ENCODE measurements at places on chromosomes 16 and 17.

GRCh38 chr16:81483064-81483969 is 38.7 kb downstream of the CMIP start:
- DNase-seq = no peak

GRCh38 chr16:53546988-53547391 is 44.0 kb upstream of the AKTIP start:
- no peak for DNase-seq

DNA sequence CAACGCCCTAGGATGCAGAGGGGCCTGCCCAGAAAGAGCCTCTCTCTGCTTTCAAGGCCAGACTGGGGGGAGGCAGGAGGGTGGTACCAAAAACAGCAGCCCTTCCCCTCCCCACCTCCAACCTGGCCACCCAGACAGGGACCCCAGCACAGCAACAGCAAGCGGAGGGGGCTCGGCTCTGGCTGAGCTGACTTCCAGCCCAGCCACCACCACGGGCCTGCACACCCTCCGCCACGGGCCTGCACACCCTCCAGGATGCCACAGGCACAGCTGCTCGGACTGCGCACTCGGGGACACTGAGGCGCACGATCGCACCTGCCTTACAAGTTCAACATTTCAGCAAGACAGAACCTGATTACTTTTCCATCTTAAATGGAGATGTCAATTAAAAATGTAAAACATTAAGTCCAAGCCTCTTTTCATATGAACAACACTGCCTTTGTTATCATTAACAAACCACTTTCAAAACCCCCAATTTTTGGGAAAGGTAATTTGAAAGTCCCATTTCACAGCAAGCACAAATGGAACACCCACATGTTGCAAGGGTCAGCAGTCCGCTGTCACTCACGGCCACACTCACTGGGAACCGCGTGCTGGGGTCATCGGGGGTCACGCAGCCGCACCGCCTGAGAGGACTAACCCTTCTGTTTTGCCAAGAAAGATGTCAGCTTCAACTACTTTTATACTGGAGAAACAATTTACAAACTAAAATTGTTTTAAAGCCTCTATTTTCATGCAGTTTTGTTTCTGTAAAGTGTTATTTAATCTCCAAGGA is 76.4 kb downstream of the ANKRD11 start:
- no peak for DNase-seq

GRCh38 chr17:69678206-69678605 is 263.7 kb downstream of the MAP2K6 start:
- no peak for DNase-seq

DNA sequence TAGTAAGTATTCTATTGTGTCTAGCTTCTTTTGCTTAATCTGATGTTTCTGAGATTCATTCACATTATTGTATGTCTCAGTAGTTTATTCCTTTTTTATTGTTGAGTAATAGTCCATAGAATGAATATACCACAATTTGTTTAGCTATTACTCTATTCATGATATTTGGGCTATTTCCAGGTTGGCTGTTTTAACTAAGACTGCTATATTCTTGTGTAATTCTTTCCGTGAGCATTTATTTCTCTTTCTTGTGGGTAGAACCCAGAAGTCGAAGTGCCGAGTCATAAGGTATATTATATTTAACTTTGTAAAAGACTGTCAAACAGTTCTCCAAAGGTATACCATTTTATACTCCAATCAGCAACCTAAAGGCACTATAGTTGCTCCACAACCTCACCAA is 160.8 kb downstream of the ANKFN1 start:
- DNase-seq = no peak

DNA sequence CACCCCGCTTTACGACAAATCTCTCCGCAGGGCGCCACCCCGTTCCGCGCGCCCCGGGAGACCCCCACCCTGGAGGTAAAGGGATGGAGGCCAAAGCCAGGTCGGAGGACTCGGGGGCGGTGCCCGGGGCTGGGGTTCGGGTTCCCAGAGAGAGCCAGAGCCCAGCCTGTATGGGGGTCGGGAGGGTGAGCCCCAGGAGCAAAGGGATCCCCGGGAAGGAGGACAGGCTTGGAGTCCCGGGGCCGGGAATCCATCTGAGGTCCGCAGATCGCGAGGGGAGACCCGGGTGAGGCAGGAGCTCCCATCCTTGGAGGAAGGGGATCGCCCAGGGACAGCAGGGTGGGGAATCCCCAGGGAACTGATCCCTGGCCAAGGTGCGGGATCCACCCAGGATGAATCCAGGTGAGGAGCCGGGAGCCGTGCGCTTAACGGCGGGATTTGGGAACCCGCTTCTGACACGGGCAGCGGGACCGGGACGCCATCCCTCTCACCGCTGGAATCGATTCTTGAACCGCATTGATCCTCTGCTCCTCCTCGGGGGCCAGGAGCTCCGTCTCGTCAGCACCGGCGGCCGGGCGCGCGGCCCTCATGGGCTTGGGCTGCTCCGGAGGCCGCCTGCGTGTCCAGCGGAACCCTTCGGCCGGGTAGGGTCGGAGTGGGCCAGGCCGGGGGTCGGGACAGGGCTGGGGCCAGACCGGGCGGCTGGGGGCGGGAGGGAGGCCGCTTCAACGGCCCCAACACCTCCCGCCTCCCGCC is at the start of gene MMD:
TSS of gene MMD (minus strand) at position 657 of the 756 bp plus-strand sequence. CDS start at position 517, 140 bp downstream.
- DNase-seq = no peak

DNA sequence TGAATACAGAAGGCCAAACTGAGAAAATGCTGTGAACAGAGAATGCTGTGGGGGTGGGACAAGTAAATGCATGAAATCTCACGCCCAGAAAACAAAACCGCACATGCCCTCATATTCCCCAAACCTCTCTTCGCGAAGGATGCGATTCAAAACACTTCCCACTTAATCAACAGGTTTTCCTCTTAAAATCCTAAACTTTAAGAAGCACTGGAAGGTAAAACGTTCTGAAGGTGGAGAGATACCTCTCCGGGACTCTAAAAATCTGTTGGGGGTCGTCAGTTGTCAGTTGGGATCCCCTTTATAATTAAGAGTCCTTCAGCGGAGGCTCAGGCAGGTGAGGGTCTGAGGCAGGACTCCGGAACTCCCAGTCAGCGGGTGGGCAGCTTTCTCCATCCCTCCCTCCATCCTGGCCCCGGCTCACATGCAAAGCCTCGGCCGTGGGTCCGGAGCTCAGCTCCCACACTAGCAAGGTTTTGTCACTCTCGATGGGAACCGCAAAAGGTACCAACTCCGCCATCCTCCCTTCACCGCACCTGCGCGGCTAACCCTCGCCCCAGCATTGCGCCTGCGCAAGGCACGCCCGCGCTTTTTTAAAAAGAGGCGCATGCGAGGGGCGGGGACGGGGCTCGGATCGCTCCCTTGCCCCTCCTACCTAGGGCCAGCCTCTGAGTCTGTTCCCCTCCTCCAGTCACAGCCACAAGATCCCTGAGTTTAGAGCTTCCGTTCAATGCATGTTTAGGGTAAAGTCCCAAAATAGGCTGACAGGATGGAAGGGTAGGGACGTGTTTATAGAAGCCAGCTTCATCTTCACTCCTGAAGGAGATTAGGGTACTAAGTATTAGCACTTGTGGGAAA is at the start of gene RDM1:
TSS of gene RDM1 (minus strand) at position 563 of the 855 bp plus-strand sequence. CDS start at position 517, 46 bp downstream.
- no peak for DNase-seq

GRCh38 chr17:43434902-43435319 is 36.1 kb downstream of the ARL4D start:
- no peak for DNase-seq

DNA sequence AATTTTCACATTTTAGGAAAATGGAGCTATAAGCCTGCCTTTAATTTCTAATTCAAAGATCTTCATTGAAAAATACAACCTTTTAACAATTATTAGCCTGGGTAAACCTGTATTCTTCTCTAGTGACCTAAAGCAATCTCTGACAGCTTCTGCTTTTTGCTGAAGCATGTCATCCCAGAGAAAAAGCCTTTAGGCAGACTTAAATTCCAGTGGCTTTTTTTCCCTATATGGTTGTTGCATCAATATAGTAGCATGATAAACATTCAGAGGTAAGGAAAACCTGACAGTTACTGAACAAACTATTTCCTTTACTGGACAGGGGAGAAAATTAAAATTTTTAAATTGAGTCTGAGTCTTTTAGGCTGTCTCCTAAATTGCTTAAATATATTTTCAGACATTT is 7.8 kb upstream of the EVI2A start:
- DNase-seq = no peak

DNA sequence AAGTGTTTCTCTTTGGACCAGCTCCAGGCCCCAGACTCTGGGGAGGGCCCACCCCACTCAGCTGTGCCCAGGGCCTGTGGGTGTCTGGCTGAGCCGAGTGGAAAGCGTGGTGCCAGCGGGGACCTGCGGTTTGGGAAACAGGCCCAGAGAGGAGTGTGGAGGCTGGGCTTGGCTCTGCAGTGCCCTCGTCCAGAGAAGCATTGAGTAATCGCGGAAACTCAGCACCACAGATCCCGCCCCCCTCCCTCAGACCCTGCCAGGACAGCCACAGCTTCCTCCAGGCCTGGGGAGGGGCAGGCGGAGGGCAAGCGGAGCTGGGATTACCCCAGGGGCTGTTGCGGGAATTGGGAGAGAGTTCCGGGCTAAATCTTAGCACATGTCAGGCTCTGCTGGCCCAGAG is 14.6 kb upstream of the PITPNA start:
- no peak for DNase-seq

- DNase-seq = no peak
Observed at GRCh38 chr17:4582101-4582501, 2.2 kb upstream of the SMTNL2 start.

Measured in cortex of kidney (tissue), 1 donor.